Stimulated activated CD8-positive, alpha-beta memory T cell treated with anti-CD3 and anti-CD28 coated beads, Interleukin-15, amount 100 ng/mL, for 48 hours (primary cell): ENCODE measurements at places on chromosomes 2 and 18.

DNA sequence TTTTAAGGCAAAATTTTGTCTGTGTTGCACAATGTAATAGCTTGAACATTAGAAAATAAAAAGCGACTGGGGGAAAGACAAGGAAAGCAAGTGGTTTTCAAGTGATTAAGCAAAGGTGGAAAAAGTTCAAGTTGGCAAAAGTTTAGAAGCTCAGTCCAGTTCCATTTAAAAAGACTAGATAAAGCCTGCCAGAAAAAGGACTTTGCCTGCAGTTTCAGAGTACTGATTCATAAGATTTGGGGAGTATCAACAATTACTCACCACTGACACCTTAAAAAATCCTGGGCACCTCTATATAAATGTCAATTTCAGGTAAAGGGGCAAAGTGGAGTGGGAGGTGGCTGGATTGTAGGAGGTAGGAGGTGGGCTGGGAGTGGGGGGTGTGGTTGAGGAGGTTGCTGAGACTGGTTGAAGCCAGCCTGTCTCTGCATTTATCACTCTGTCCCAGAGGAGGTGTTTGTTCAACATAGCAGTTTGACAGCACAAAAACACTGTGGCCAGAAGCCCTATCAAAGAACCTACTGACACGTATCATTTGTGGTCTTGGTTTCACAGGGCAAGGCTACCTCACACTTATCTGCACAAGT, 14.6 kb downstream of the ZEB2 start:
- no peak for DNase-seq

- no peak for DNase-seq
Measured at GRCh38 chr2:136125236-136125635, 7.3 kb upstream of the CXCR4 start.

DNA sequence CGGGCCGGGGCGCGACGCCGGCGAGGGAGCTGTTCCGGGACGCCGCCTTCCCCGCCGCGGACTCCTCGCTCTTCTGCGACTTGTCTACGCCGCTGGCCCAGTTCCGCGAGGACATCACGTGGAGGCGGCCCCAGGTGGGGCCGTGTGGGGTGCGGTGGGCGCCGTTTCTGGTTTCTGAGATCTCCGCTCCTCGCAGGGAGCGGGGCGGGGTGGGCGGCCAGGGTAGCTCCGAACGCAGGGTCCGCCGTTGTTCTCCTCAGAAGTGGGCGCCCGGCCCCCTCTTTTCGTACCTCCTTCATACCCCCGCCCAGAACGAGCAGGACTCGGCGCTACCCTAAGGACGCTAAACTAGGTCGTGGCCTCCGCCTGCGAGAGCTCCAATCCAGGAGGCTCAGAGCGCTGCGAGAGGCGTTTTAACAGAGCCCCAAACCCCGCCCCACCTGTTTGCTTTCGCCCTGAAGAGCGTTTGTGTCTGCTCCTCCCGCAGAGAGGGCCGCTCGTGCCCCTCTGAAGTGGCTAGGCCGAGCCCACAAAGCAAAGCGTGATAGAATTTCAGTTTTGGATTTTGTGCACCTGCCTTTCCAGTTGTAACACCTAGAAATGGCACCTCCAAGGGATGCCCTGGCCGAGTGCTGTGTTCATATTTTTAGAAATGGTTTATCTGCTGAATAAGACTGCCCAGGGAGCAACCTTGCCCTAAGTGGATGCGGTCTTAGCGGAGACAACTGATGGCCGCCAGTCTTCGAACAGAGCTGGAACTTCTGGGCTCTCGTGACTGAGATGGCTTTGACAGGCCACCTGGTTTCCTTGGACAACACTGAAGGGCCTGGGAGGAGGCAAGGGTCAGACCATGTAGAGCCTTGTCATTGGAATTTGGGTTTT, 626 bp downstream of the CAPN10 start:
- DNase-seq: no peak

DNA sequence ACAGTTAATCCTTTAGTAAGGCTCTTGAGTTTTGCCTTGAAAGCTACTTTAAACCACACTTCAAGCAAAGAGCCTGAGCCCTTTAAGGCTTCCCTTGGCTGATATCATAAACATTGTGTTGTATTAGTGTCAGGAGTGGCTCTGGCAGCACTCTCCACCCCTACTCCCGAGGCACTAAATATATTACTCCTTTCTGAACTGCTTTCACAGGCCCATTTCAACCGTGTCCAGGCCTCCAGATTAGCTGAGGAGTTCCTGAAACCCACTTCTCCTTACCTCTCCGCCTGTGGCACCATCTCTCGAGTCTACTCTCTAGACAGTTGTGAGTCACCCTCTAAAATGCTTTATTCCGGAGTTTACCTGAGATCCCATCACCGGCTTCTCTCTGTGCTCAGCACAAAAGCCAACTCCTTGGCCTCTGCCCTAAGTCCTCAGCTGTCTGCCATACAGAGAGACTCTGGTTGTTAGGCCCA, 14.4 kb upstream of the STON1 start:
- DNase-seq: no peak

GRCh38 chr2:28358668-28359201, 33.9 kb upstream of the FOSL2 start:
- no peak for DNase-seq

GRCh38 chr2:85678377-85678776, 10.4 kb upstream of the SFTPB start:
- DNase-seq: no peak

GRCh38 chr2:232815569-232815968, 39.2 kb upstream of the KCNJ13 start:
- DNase-seq: no peak

DNA sequence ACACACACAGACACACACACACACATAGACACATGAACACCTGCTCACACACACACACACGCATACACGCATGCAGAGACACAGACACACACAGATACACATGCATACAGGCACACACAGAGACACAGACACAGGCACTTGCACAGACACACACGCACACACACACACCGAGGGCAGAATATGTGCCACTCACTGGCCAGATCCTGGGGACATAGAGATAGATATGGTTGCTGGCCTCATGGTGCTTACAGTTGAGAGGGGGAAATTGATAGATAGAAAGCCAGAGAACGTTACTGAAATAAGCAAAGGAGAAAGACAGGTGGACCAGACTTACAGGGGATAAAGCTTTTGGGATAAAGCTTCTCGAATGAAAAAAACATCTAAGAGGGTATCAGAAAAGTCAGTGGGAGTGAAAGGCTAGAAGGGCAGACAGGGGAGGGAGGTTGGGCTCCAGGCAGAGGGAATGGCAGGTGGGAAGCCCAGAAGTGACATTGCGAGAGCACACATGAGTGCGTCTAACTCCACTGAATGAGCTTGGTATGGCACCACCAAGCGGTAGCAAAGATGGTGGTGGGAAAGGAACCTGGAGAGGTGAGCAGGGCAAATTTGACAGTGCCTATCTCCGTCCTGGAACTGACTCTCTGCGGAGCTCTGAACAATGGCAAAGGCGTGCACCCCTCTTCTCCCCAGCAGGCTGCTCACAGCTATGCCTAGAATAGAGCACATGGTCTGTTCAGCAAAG, 390.1 kb upstream of the TRIB2 start:
- no peak for DNase-seq

GRCh38 chr2:220096406-220096805, 469.0 kb downstream of the SLC4A3 start:
- no peak for DNase-seq

DNA sequence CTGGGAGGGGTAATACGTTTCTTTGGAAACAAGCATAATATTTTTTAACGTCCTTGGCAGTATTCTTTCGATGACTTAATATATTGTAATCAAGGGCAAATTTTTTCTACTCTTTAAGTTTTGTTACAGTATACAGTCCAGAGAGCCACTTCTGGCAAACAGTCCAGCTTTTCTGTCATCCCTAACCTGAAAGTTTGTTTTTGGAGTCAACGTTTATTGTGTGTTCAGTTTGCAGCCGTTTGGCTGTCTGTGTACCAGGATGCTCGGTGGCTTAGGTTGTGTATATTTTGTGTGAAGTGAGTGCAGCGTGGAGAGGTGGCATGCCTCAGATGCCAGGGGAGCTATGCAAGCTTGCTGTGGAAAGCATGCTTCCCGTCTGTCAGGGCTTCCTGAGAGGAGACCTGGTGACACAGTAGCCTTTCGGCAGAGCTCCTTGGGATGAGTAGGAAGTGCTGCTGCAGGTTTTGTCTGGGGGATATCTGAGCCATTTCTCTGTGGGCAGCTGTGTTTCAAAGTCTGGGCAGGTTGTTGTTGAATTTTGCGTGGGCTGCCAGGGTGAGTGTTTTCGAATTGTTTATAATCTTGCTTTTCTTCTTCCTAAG, 14.7 kb downstream of the MAP3K20 start:
- DNase-seq: no peak

GRCh38 chr2:222052934-222053367, 245.8 kb downstream of the PAX3 start:
- no peak for DNase-seq

GRCh38 chr18:57925706-57926105, 118.3 kb upstream of the NEDD4L start:
- DNase-seq: no peak

GRCh38 chr2:241065355-241065803, 36.7 kb downstream of the MTERF4 start:
- no peak for DNase-seq

GRCh38 chr2:112938904-112939303, 27.9 kb downstream of the IL37 start:
- no peak for DNase-seq

DNA sequence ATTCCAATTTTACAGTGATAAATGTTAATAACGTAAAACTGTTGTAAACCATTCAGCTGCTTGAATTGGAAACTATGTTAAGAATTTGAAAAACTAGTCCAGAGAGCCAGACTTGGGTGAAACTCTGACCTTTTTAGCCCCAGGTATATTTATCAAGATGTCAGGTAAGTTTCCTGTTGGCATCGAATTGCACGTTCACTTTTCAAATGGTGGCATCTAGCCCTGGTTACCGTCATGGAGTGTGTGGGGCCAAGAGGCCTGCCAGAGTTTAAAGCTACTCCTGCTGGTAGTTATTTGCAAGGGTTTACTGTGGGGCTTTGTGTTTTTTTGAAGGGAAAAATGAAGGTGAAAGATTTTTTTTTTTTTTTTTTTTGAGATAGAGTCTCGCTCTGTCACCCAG, 109.9 kb downstream of the WDSUB1 start:
- no peak for DNase-seq

GRCh38 chr2:5231287-5231686, 460.9 kb upstream of the SOX11 start:
- no peak for DNase-seq

- no peak for DNase-seq
Measured at GRCh38 chr2:156476850-156477206, 40.6 kb downstream of the GPD2 start.

GRCh38 chr2:197255543-197255942, 55.0 kb downstream of the ANKRD44 start:
- DNase-seq: peak; percentile 84

GRCh38 chr2:45432406-45432805, 178.7 kb downstream of the SRBD1 start:
- no peak for DNase-seq

DNA sequence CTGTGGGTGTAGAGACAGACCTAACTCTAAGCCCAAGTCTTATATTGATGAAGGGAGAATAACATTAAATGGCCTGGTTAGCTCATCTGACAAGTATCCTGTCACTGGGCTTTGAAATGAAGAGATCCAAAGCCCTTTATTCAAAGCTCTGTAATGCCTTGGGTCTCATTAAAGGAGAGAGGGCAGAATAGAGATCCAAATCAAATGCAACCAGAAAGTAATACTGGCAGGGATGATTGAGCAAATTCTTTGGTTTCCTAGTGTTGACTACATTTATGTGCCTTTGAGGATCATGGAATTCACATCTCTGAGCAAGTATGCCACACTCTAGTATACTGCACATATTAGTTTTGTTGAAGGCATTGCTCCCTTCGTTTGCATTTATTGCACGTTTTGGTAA, 147.9 kb upstream of the CAVIN2 start:
- DNase-seq: no peak

- no peak for DNase-seq
Measured at GRCh38 chr2:136045835-136046570, 60.6 kb upstream of the DARS1 start.

- DNase-seq: no peak
Measured at GRCh38 chr2:119383410-119384140, 16.8 kb downstream of the DBI start.

DNA sequence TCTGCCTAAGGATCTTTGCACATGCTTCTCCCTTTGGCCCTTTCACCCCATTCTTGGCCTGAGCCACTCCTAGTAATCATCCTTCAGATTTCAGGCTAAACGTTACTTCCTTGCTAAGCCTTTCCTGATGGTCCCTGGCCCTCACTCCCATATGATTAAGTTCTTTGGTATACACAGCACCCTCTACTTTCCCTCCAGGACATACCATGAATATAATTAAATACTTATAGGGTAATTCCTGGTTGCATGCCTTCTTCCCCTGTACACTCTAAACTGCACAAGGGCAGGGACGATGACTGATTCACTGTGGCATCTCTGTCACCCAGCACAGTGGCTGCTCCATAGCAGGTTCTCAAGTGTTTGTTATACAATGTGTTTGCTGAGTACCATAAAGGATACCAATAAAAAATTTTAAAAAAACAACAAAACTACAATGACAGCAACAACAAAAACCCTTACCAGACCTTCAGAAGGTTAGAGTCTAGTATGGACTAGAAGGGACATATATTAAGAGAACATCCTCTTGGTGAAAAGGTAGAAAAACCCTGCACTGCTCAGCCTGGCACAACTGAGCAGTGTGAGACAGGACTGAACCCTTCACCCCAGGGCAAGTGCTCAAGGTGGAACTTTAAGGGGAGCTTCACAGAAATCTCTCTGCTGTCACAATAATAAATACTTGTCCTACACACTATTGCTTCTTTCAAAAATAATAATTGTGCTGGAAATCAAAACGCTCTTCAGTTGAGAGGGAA, 76.2 kb downstream of the AAK1 start:
- DNase-seq: no peak

DNA sequence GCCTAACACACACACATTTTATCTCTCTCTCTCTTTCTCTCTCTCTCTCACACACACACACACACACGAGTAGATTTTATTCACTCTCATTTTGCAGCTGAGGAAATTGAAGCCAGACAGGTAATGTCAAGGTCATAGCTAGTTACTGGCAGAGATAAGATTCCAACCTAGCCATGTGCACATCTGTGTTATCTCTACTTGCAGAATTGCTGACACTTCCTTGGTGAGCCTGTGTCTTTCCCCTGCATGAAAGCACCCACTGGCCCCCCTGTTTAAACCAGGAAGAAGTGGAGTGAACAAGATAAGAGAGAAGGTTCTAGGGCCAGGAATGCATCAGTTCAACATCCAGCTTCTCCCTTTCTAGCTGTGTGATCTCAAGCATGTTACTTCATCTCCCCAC, 423.7 kb downstream of the TXNL1 start:
- DNase-seq: no peak

GRCh38 chr2:41943159-41943558, 104.7 kb upstream of the PKDCC start:
- DNase-seq: no peak

- DNase-seq: no peak
Measured at GRCh38 chr2:1504311-1504750, 91.1 kb downstream of the TPO start.

- DNase-seq: no peak
Measured at GRCh38 chr18:69282371-69282770, 118.3 kb upstream of the DOK6 start.
